ENCODE measurements at places on chromosomes 4 and X.

- DNase-seq: no peak
Observed at GRCh38 chrX:78643096-78643495, 16.0 kb downstream of the RTL3 start.

GRCh38 chr4:92455951-92456350 is 152.2 kb downstream of the GRID2 start:
- DNase-seq: no peak

GRCh38 chr4:86718152-86718551 is 124.0 kb downstream of the PTPN13 start:
- DNase-seq: no peak

GRCh38 chrX:18368402-18368801 is 13.9 kb upstream of the SCML2 start:
- DNase-seq: no peak

- no peak for DNase-seq
Observed at GRCh38 chr4:95439071-95439470, 109.7 kb downstream of the UNC5C start.

- no peak for DNase-seq
Observed at GRCh38 chr4:163810755-163811154, 316.3 kb downstream of the TMA16 start.

DNA sequence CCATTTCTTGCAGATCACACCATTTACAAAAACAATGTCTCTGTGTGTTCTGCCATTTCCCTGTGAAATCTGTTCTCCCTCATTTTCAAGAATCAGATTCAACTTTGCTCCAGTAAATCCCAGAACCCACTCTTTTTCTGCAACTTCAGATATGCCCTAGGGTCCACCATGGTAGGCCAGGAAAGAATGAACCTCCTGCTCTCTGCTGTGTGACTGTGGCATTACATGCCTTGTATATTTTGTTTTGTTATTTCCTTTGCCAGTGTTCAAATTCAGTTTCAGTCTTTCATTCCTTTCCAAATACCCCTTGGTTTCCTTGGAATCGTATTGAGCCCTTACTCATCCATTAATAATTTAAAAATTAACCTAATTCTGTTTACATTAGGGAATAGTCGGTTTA is 290.2 kb upstream of the VCX start:
- no peak for DNase-seq

- no peak for DNase-seq
Observed at GRCh38 chr4:153790962-153791551, 2.2 kb upstream of the SFRP2 start.

Data from NCI-H187 treated with DMSO at 0.1 percent for 48 hours (cell line).